ENCODE measurements at places on chromosomes 16 and 17. TPM values are rescaled to one million over a fixed set of nuclear protein-coding genes. Genes with fewer than 3 reads are reported as not detected.
A peak's percentile ranks its signal among the peaks of the same experiment; 100 is the strongest.

The FN3KRP gene
- total RNA-seq = 10.6 TPM

GRCh38 chr16:73196670-73197069 is 148.7 kb upstream of the ZFHX3 start:
- DNase-seq = peak; percentile 54

DNA sequence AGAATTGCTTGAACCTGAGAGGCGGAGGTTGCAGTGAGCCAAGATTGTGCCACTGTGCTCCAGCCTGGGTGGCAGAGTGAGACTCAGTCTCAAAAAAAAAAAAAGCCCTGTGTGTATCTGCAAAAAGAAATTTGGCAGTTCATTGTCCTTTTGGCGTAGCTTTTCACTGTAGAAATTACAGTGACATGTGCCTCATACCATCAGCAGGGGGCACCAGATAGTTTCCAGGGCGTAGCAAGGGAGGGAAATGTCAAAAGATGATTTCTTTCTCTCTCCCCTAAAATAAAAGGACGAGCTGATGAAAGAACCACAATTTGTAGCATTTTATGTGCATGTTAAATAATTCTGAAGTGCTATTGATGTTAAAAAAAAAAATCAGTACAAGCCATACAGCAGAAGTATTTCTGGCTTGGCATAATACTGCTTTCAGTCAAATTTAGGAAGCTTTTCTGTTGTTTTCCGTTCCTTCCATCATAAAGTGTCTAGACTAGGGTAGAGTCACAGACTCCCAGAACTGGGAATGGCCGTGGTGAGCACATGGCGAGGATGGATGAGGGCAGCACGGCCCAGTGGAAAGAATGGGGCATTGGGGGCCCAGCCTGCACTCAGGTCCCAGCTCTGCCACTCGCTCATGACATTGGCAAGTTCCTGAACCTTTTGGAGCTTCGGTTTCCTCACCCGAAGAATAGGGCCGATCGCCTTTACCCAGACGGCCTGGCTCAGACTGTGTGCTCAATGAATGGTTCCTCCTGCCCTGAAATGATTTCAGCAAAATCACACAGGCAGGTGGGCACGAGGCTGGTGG is 59.8 kb upstream of the RPH3AL start:
- DNase-seq = peak; percentile 72

The CDT1 gene
- total RNA-seq = 13.8 TPM

GRCh38 chr17:62626719-62627218 is 701 bp upstream of the MRC2 start:
- DNase-seq = peak; percentile 19

DNA sequence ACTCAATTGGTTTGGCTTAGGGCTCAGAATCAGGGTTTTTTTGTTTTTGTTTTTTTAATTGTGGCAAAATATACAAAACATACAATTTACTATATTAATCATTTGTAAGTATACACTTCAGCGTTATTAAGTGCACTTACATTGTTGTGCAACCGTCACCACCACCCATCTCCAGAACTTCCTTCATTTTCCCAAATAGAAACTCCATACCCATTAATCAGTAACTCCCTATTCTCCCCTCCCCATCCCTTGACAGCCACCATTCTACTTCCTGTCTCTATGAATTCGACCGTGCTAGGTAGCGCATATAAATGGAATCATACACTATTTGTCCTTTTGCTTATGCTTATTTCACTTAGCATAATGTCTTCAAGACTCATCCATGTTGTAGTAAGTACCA is 45.2 kb upstream of the DHX40 start:
- no peak for DNase-seq

GRCh38 chr16:81586977-81587625 is 142.5 kb downstream of the CMIP start:
- no peak for DNase-seq

DNA sequence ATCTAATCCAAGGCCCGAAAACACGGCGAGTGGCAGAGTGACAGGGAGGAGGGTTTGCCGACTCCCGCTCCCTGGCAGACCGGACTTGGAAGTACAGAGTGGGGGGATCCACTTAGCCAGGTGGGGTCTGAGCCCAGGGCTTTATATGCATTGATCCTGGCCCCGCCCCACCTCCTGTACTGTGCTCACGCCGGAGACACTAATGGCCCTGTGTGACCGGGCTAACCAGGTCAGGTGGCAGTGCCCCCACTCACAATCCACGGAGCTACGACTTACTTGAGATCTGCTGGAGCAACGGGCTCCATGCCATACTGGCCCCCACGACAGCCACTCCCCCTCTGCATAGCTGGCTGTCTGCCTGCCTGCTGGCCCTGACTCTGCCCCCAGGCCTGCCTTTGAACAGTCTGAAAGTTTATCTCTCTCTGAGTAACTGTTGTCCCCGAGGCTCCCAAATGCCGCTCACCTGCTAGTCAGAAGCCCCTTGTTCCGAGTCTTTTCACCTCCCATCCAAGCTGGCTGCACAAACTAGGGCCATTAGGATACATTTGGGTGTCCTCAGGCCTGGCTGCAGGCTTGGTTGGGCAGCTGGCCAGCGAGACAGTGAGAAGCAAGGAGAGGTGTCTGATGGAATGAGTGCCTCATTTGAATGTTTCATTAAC is 28.0 kb downstream of the CACNA1G start:
- no peak for DNase-seq

- no peak for DNase-seq
These were observed 2.6 kb downstream of the ABCA9 start for GRCh38 chr17:69058165-69058564.

DNA sequence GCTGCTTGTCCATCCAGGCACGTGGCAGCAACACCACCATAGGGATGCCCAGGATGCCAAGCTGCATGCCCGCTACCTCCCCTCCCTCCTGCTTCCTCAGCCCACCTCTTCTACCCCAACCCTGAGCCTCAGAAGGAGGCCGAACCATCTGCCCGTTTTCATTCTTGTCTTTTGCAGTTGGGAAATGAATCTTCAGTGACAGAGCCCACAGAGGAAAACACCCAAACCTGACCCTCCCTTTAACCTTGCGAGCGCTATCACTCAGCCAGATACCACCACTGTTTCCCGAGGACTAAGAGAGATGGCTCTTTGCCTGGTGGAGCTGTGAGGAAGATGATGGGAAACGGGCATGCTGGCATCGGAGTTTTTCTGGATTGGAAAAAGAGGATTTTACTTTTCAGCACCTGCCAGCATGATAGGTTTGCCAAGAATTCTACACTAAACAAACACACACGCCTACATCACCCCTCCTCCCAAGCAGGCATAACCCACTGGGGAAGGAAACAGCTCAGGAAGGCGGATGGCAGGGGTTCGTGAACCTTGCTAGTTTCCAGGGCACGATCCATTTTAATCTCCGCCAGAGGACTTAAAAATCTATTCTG is 457.4 kb downstream of the SLC39A11 start:
- DNase-seq = no peak

- no peak for DNase-seq
These were observed 18.5 kb upstream of the TOB1 start for GRCh38 chr17:50884439-50885311.

DNA sequence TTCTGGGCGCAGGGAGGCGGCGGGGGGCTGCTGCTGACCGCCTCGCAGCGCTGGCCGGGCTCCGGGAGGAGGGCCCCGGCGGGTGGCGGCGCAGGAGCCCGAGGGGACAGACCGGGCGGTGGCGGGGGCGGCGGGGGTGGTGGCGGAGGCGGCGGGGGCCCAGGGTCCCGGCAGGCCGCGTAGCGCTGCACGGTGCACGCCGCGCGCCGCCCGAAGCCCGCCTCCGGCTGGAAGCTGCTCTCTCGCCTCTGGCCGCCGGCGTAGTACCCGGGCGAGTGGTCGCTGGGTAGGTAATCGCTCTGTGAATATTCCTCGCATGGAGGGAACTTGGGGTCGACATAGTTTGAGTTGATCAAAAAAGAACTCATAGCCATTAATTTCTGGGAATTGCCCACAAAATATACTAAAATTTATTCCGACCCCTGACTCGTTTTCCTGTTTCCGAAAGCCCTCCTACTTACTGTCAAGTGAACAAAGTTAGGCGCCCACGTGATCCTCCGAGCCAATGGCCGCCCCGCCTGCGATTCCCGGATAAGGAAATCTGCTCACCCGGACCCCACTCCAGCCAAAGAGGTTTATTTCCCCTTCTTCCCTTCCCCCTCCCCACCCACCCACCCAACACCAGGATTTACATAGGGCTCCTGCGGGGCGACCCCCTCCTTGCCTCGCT is at the start of gene HOXB4:
TSS of gene HOXB4 (minus strand) at position 405 of the 670 bp plus-strand sequence. CDS start at position 374, 31 bp downstream.
- no peak for DNase-seq

DNA sequence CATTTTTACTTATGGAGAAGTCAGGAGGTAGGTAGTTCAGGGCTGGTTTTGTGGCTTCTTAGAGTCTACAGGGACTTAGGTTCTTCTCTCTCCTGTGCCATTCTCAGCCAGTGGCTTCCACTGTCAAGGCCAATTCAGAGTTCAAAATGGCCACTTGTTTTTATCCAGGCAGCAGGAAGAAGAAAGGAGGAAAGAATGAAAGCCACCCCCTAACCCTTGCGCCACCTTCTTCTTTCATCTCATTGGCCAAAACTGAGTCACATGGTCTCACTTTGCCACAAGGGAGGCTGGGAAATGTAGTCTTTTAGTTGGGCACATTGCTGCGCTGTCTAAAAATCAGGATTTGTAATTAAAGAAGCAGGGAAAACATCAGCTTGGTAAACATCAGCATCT is 60.8 kb upstream of the MED9 start:
- DNase-seq = peak; percentile 82

The TMEM220 gene
- 0.05 TPM for total RNA-seq

The CASKIN1 gene
- 1.5 TPM for total RNA-seq

- no peak for DNase-seq
These were observed 10.0 kb downstream of the TPPP3 start for GRCh38 chr16:67383284-67383683.

The LPO gene
- total RNA-seq = 0.07 TPM

The LRRC3C gene
- not detected for total RNA-seq

DNA sequence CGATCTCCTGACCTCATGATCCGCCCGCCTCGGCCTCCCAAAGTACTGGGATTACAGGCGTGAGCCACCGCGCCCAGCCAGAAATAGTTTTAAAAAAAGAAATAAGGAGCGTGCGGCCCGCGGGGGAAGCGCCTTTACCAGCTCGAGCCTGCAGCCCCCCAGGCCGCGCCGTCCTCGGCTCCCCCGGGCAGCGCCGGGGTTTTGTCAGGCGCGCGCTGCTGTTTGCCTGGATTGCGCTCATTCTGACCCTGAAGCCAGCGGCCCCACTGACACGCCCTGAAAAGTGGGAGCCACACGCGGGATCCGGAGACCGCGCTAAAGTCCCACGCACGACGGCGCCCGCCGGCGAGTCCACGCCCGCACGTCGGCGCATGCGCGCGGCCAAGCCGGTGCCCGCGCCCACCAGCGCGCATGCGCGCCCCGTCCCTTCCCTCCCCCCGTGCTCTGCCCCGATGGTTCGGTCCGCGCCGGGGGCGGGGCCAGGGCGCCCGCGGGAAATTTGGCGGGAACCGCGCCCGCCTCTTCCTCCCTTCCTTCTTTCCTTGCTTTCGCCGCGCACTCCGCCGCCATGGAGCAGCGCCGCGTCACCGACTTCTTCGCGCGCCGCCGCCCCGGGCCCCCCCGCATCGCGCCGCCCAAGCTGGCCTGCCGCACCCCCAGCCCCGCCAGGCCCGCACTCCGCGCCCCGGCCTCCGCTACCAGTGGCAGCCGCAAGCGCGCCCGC is at the start of gene CDT1:
TSS of gene CDT1 (plus strand) at position 526 of the 724 bp plus-strand sequence. CDS start at position 569, 43 bp downstream.
- DNase-seq = peak; percentile 60

The LRRC37A3 gene
- total RNA-seq = 4.1 TPM

The ZC3H18 gene
- total RNA-seq = 13.6 TPM

GRCh38 chr17:48724251-48725003 is 1.4 kb downstream of the PRAC2 start:
- peak; percentile 71 for DNase-seq

GRCh38 chr17:4940555-4941318 is 669 bp downstream of the RNF167 start:
- no peak for DNase-seq

GRCh38 chr16:72397876-72398275 is 225.9 kb upstream of the PMFBP1 start:
- no peak for DNase-seq
